Amniotic stem cell (primary cell): ENCODE measurements at places on chromosomes 4 and X.

DNA sequence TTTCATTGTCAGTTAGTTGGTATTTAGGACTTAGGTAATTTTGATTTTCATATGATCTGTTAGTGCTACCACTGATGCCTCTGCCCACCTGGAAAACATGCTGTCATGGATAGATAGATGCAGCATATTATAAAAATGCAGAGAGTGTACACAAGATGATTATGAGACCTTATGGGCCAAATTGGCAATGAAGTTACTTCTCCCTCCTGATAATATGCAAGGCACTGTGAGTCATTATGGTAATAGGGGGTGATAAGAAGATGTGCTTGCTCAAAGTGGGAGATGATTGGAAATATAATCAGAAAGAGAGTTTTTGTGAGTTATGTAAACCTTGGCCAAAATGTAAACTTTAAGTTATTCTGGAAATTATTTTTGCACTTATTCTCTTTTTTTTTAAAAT is 56.6 kb upstream of the RHOH start:
- DNase-seq: no peak

GRCh38 chrX:26597981-26598380 is 382.0 kb downstream of the MAGEB5 start:
- DNase-seq: no peak

DNA sequence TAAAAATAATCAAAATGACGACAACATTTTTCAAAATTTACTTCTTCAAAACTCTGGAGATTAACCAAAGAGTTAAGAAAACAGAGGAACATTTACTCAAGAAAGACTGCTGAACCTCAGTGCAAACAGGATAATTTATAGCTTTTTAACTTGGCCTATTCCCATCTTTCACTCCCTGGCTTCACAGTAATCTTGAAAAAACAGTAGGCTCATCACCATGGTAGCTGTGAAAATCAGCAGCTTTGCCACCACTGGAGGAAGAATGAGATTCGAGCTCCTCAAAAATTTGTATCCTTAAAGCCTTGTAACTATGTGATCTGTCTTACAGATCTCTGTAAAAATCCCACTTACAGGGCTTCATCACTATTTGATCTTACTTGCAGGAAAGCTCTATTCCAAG is 447.7 kb upstream of the CTSO start:
- DNase-seq: no peak

GRCh38 chr4:115058533-115058932 is 54.9 kb downstream of the NDST4 start:
- no peak for DNase-seq

- no peak for DNase-seq
These were observed 201.6 kb downstream of the CPE start for GRCh38 chr4:165580351-165580905.

DNA sequence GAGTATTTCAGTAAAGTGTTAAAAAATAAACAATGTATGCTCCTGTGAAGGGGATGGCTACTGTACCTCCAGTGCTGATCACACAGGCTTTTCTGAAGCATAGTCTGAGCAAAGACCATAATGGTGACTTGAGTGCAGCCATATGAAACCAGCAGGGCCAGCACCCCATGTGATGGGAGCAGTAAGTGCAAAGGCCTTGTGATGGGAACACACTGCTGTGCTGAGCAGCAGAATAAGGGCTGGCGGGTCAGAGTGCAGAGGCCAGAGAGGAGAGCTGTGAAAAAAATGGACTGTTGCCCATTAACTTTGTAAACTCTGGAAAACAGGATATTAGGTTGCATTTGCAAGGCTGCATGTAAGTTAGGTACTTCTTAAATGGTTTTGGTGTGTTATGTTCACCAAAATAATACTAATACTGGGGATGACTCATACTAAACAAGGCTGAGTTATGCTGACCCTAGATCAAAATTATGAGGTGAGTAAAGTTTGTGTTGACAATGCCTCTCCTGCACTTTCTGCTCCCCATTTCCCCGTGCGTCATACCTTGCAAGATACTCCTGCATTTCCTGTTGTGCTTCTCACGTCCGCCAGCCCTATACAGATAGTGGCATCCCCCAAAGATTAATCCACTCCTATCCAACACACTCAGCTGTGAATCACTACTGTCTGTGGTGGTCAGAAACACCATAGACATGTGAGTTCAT is 67.0 kb upstream of the FAM9A start:
- DNase-seq: no peak

DNA sequence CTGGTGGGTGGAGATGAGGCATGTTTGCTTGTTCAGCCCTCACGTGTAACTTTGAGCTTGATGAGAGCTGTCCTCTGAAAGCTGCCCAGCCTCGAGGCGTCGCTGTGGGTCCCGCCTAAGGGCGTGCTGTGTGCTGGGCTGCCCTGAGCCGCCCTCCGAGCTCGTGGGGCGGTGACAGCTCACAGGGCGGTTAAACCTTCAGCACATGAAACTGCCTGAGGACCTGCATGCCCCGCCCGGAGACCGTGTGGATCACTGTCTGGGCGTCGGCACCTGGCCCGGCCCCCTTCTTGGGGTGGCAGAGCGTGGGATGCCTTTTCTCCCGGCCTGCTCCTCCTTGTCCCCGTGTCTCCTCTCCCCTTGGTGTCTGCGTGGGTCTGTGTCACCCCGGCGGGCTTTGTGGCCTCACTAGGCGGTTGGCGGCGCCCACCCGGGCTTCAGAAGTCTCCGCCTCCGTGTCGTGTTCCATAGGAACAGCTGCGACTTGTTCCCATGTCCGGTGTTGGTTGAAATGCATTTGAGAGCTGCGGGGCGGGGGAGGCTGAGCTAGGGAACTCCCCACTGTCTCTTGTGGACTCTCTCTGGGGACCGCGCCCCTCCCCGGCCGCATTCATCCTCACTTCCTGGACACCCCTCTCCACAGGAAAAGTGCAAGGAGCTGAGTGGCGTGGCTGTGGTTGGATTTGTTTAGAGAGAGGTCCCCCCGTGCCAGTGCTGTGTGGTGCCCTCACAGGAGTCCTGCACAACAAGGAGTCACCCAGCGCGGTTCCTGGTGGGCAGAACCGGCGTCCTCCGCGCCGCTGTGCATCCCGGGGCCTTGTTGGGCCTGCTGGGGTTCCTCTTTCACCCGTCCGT is 6.8 kb downstream of the AKAP17A start:
- no peak for DNase-seq

GRCh38 chr4:163688856-163689255 is 194.4 kb downstream of the TMA16 start:
- no peak for DNase-seq

DNA sequence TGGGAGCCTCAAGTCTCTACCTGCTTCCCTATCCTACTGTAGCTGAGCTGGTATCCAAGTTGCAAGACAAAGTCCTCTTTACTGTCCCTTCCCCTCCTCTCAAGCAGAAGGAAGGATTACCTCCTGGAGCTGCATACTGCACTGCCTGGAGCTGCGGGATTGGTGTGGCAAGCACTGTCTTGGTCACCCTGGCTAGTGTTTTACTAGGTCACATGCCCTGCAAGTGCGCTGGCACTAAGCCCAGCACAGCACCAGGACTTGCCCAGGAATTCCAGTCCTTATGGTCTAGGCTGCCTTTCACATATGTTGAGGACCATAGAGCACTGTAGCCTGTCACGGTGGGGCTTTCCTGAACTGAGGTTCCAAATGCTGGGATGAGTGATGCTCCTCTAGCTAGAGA is 227.3 kb upstream of the ZC4H2 start:
- DNase-seq: no peak

GRCh38 chr4:109989618-109990017 is 76.9 kb downstream of the EGF start:
- no peak for DNase-seq

GRCh38 chrX:44474410-44474809 is 68.2 kb downstream of the FUNDC1 start:
- no peak for DNase-seq

GRCh38 chr4:101229116-101229515 is 118.2 kb downstream of the PPP3CA start:
- no peak for DNase-seq

DNA sequence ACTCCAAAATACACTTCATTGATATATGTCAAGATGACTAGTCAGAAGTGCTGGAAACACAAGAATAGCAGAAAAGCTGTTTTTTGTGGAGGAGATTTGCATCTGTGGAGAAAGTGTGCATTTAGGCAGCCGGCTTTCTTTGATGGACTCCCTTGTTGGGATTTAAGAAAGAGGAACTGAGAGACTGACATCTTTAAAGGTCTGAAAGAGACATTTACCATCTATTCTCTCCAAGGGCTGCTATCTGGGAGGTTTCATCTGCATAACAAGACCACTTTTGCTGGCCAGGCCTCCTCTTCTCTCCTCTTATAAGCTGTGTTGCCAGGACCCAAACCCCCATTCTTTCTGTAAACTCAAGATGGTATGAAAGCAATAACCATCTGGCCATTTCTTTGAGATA is 1065.0 kb downstream of the NLGN4X start:
- DNase-seq: no peak

GRCh38 chr4:113478032-113478431 is 283.5 kb downstream of the CAMK2D start:
- DNase-seq: no peak

GRCh38 chr4:176788971-176789370 is 3.8 kb downstream of the VEGFC start:
- no peak for DNase-seq

DNA sequence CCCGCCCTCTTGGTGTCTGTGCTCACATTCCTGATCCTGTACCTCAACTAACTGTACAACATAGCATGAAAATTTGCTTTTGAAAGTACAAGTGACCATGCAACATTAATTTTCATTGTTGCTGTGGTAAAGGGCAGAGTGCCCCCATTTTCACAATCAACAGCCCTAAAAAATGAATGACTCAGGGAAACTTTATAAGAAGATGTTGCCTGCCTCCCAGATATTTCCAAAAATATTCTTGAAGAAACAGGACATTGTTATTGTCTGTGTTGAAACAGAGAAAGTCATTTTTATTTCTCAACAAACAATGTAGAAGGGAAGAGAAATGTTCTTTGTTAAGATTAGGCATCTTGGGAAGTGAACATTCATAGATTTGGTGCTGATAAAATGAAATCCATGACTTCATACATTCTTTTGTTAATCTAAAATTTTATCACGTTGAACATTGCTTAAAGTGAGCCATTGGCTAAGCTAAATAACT is 113.9 kb upstream of the ANXA3 start:
- no peak for DNase-seq

GRCh38 chrX:96722781-96723180 is 38.1 kb downstream of the DIAPH2 start:
- no peak for DNase-seq

DNA sequence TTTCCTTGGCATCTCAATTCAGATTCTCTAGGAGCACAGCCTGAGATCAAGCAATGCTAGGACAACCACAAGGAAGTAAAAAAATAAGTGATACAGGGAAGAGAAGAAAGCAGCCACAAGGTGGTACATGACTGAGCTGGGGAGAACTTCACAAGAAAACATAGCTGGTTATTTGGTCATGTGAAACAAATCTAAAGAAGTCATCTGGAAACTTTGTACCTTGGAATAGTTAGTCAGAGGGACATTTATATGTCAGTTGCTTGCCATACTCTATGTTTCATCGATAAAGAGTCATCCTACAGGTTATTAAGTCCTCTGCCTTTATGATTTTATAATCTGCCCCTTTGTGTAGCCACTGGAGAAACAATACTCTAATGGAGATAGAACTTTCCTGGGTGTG is 575.1 kb downstream of the IL15 start:
- no peak for DNase-seq

DNA sequence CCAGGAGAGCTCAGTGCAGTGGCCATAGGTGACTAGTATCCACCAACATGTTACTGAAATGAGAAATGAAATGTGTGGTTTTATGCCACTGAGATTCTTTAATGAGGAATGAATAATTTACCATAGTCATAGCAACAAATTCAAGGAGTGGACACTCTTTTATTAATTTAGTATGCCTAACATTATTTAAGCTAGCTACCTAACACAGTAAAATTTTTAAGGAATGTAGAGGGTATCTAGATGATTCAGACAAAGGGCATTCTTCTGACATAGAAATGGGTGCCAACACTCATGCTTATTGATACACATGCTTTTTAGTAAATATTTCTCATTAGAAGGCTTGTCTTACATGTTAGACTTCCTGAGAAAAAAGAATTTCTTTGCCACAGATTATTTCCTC is 33.3 kb upstream of the SULT1B1 start:
- DNase-seq: no peak
